ENCODE measurements at places on chromosomes 2 and 18.
A peak's percentile ranks its signal among the peaks of the same experiment; 100 is the strongest.

GRCh38 chr2:190318514-190318913 lies 1.1 kb downstream of the HIBCH start:
- no peak for DNase-seq
- H3K4me1 ChIP-seq, result peaks cover 52% of the 10 kb centered on the region
- peak overlapping the region; percentile 15 for H3K4me3 ChIP-seq
- H3K36me3 ChIP-seq, result no peaks in the 10 kb centered on the region
- peak overlapping the region; percentile 87 for H3K27ac ChIP-seq
- no peaks in the 10 kb centered on the region for H3K27me3 ChIP-seq

- DNase-seq, result no peak
- no peak overlapping the region for H3K4me3 ChIP-seq
- no peaks in the 10 kb centered on the region for H3K27me3 ChIP-seq
These were observed 8.5 kb downstream of the ZNF396 start for GRCh38 chr18:35368595-35368994.

DNA sequence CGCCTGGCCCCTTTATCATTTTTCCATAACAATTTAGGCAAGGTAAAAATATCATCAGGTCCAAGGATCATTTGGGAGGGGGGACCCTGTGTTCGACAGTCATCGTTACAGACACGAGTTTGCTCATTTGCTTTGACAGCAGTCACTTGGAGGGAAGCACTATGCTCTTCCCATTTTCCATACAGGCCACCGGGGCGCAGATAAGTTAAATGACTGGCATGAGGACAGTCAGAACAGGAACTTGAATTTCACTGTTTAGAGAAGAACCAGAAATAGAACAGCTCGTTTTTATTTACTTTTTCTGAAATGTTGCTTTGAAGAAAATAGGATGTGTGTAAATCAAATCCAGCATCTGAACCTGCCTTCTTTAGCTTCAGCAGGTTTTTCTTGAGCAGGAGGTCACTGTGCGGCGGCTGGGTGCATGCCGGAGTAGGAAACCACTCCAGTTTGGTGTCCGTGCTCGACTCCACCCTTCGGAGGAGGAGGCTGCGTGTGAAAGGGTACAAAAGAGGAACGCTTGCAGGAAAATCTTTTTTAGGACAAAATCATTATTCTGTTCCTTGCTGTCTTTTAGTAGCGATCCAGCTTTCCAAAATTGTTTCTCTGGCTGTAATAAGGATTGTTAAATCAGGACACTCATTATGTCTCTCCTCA lies 15.2 kb downstream of the NPAS2 start:
- H3K27ac ChIP-seq, result peak overlapping the region; percentile 54
- H3K4me1 ChIP-seq, result peaks cover 44% of the 10 kb centered on the region
- no peaks in the 10 kb centered on the region for H3K27me3 ChIP-seq
- H3K4me3 ChIP-seq, result no peak overlapping the region
- no peaks in the 10 kb centered on the region for H3K36me3 ChIP-seq

DNA sequence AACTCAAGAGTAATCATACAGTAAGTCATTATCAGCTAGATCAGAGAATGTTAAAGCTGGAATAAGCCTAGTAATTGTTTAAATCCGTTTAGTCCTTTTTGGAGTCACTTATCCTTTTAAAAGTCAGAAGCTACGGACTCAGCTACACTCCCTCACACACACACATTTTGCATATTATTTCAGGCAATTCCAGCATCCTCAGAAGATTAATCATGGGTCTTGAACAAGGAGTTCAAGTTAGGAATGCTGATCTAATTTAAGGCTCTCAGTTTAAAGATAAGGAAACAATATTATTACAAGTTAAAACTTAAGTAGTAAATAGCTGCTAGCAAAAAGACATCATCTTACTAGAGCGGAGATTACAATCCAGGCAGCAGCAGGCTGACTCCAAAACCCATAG lies 74.3 kb downstream of the GTF3C3 start:
- no peak for DNase-seq
- H3K4me3 ChIP-seq, result no peak overlapping the region
- no peaks in the 10 kb centered on the region for H3K36me3 ChIP-seq
- H3K27ac ChIP-seq, result no peak overlapping the region

GRCh38 chr2:191322828-191323506 lies 77.8 kb downstream of the MYO1B start:
- no peaks in the 10 kb centered on the region for H3K27me3 ChIP-seq
- no peak for DNase-seq
- H3K4me1 ChIP-seq, result peaks cover 30% of the 10 kb centered on the region
- H3K4me3 ChIP-seq, result no peak overlapping the region
- H3K27ac ChIP-seq, result no peak overlapping the region

GRCh38 chr2:217231724-217232123 lies 371.9 kb upstream of the TNP1 start:
- no peak overlapping the region for H3K4me3 ChIP-seq
- no peaks in the 10 kb centered on the region for H3K27me3 ChIP-seq
- peaks cover 7% of the 10 kb centered on the region for H3K4me1 ChIP-seq

DNA sequence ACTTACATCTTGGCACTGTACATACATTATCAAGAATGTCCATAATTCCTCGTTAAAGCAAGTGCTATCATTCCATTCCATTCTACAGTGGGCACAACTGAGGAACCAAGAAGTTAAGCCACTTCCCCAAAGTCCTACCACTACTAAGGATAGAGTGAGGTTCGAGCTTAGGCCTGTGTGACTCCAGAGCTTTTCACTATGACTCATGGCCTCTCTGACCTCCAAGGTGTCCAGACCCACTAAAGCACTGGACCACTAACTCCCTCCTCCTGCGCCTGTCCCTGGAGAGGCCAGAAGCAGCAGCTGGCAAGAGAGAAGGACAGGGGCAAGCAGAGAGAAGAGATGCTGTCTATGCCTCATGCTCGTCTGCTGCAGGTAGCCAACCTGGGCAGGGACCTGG lies 117.0 kb downstream of the ZBTB7C start:
- DNase-seq, result no peak
- peaks cover 24% of the 10 kb centered on the region for H3K4me1 ChIP-seq
- no peak overlapping the region for H3K4me3 ChIP-seq
- H3K27ac ChIP-seq, result no peak overlapping the region

DNA sequence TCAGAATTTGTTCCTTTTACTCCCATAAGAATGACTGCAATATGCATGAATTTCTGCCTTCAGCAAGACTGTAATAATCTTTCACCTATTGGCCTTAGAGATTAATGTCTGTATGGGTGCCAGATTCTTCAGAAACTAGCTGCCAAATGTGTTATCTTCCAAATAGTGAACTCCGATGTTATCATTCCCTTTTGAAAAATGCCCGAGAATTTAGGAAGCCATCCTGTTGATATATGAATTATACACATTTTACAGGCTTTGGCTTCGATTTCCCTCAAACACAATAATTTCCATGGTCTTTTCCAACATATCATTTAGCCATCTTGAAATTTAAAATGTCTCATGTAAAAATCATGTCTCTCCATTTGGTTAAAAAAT lies 101.5 kb downstream of the ZNF521 start:
- no peaks in the 10 kb centered on the region for H3K27me3 ChIP-seq
- H3K4me1 ChIP-seq, result no peaks in the 10 kb centered on the region

- H3K36me3 ChIP-seq, result no peaks in the 10 kb centered on the region
- H3K27me3 ChIP-seq, result no peaks in the 10 kb centered on the region
- H3K27ac ChIP-seq, result no peak overlapping the region
- H3K4me1 ChIP-seq, result peaks cover 20% of the 10 kb centered on the region
These were observed 2.7 kb upstream of the PPP4R1 start for GRCh38 chr18:9617006-9617542.

GRCh38 chr18:49967171-49967570 lies 153.8 kb upstream of the ACAA2 start:
- no peak for DNase-seq
- no peaks in the 10 kb centered on the region for H3K36me3 ChIP-seq
- no peak overlapping the region for H3K4me3 ChIP-seq
- peaks cover 17% of the 10 kb centered on the region for H3K4me1 ChIP-seq

GRCh38 chr18:46567196-46567595 lies 89.8 kb downstream of the LOXHD1 start:
- H3K4me1 ChIP-seq, result no peaks in the 10 kb centered on the region
- no peaks in the 10 kb centered on the region for H3K36me3 ChIP-seq
- H3K27ac ChIP-seq, result no peak overlapping the region
- no peak overlapping the region for H3K4me3 ChIP-seq
- DNase-seq, result no peak
- no peaks in the 10 kb centered on the region for H3K27me3 ChIP-seq

DNA sequence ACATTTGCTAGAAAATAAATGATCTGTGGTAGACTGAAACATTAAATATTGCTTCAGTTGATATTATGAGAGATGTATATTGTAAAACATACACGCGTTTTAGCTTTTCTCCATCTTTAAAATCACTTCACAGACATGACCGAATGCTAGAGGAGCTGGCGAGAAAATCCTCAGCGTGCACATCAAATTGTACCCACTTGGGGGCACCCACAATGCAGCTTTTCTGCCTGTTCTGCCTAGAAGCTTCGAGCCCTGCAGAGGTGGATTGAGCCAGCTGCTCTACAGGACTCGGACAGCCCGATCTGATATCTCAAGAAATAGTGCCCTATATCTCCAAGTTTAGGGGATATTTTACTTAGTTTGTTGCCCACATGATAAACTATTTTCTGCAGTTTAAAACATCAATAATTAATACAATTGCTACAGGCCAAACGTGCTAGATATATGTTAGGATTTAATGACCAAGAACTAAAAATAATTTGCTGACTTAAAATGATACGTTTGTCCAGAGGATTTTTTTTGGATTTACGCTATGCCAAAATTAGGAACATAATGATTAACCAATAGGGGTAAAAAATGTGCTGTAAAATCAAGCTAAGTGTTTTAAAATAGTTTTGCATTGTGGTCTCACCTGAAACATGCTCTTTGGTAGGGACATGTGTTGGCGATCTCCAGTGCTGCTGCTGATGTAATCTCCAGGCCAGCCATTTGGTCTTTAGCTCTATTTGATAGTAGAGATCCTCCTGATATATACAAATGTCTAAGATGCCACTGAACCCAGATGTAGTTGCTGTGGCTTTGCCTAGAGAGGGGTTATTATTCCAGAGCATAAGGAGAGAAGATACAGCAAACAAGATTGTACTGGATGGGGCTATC lies 22.3 kb upstream of the ATP5MC3 start:
- no peaks in the 10 kb centered on the region for H3K27me3 ChIP-seq
- no peaks in the 10 kb centered on the region for H3K4me1 ChIP-seq
- no peaks in the 10 kb centered on the region for H3K36me3 ChIP-seq
- H3K27ac ChIP-seq, result no peak overlapping the region
- H3K4me3 ChIP-seq, result no peak overlapping the region

DNA sequence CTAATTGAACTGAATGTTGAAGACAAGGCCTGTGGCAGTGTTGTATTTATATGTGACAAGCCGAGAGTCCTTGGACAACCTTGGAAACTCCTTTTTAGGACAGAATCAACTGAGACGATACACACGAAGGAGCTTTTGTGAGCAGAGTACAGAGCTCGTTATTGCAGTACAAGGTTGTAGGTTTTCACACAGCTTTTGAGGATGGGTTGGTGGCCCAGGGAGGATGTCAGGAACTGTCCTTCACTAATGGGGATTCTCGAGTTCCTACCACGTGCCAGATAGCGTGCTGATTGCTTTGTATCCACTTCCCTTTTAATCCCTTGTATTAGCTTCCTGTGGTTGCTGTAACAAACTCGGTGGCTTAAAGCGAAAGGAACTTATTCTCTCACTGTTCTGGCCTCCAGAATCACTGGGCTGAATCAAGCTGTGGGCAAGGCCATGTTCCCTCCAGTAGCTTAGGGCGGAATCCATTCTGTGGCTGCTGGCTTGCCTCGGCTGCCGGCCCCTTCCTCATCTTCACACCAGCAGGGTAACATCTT lies 20.2 kb downstream of the INPP4A start:
- H3K4me1 ChIP-seq, result peaks cover 12% of the 10 kb centered on the region
- no peak for DNase-seq
- no peak overlapping the region for H3K27ac ChIP-seq
- H3K36me3 ChIP-seq, result no peaks in the 10 kb centered on the region

GRCh38 chr2:106065983-106066820 lies 127.9 kb downstream of the UXS1 start:
- no peak overlapping the region for H3K4me3 ChIP-seq
- peaks cover 8% of the 10 kb centered on the region for H3K27me3 ChIP-seq
- H3K36me3 ChIP-seq, result no peaks in the 10 kb centered on the region
- DNase-seq, result no peak

DNA sequence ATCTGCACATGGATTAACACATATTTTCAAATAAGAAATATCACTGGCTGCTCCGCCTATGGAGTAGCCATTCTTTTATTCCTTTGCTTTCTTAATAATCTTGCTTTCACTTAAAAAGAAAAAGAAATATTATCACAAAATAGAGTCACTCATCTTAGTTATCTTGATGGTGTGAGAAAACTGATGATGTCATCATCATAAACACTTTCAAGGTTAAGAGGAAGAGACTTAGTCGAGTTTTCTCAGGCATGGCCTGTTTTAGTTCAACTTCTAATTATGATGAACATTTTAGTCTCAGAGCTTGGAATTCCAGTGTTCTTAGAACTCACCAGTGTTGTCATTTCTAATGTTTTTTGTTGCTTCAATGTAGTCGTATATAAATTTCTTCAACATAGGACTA lies 506.1 kb downstream of the PTPRM start:
- no peaks in the 10 kb centered on the region for H3K36me3 ChIP-seq
- H3K27ac ChIP-seq, result no peak overlapping the region
- DNase-seq, result no peak
- H3K4me3 ChIP-seq, result no peak overlapping the region

- H3K27me3 ChIP-seq, result no peaks in the 10 kb centered on the region
- no peaks in the 10 kb centered on the region for H3K36me3 ChIP-seq
- H3K4me1 ChIP-seq, result no peaks in the 10 kb centered on the region
- H3K4me3 ChIP-seq, result no peak overlapping the region
These were observed 19.9 kb downstream of the IL36B start for GRCh38 chr2:113032737-113033136.

- H3K4me1 ChIP-seq, result peaks cover 11% of the 10 kb centered on the region
- no peak for DNase-seq
- H3K4me3 ChIP-seq, result no peak overlapping the region
- H3K27me3 ChIP-seq, result no peaks in the 10 kb centered on the region
- H3K36me3 ChIP-seq, result peaks cover 7% of the 10 kb centered on the region
These were observed 6.6 kb downstream of the TMEM18 start for GRCh38 chr2:670637-671036.
